ENCODE measurements at places on chromosomes 13 and 19. TPM values are rescaled to one million over a fixed set of nuclear protein-coding genes. Genes with fewer than 3 reads are reported as not detected.

DNA sequence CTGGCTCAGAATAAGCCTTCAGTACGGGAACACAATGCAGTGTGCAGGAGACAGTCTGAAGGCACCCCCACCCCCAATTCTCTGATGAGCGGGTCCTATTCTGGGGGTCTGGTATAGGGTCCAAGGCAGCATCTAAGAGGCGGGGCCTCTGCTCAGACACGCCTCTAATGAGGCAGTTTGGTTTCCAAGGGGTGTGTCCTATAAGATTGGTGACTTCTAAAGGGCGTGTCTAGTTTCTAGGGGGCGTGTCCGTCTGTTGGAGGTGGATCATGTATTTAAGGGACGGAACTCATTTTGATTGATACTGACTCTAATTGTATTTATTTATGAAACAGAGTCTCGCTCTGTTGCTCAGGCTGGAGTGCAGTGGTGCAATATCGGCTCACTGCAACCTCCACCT, 8.7 kb downstream of the FIZ1 start:
- H3K27me3 ChIP-seq: no peaks in the 10 kb centered on the region
- DNase-seq: no peak
- no peak overlapping the region for H3K4me3 ChIP-seq
- H3K4me1 ChIP-seq: peaks cover 23% of the 10 kb centered on the region
- H3K27ac ChIP-seq: no peak overlapping the region

Gene MUC16
- total RNA-seq: not detected

GRCh38 chr13:30465593-30466357, at the start of gene HMGB1:
TSS of gene HMGB1 (minus strand) at chr13:30465936. CDS start at chr13:30463680, 2,256 bp downstream.
- H3K27ac ChIP-seq: peak within 1 kb of the TSS; percentile 98
- H3K4me3 ChIP-seq: peak within 1 kb of the TSS; percentile 97
- peaks cover 8% of the 10 kb centered on the region for H3K36me3 ChIP-seq
- peak; percentile 100 for DNase-seq
- peaks cover 27% of the 10 kb centered on the region for H3K4me1 ChIP-seq

- no peak overlapping the region for H3K4me3 ChIP-seq
- H3K27ac ChIP-seq: no peak overlapping the region
- no peaks in the 10 kb centered on the region for H3K36me3 ChIP-seq
Measured at GRCh38 chr13:76861859-76862258, 24.3 kb downstream of the KCTD12 start.

DNA sequence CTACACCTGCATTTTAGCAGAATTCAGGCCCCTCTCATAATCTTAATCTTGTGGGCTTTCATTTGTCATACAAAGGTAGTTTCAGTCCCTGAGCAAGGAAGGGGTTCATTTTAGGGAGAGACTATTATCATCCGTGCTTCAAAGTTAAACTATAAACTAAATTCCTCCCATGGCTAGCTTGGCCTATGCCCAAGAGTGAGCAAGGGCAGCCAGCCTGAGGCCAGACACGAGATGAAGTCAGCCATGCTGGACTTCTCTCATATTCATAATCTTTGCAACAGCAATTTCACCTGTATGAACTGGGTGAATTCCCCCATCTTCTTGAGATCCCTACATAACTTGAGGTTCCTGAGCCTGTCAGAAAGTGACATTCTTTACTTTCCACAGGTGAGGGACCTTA, 13.0 kb downstream of the ERICH4 start:
- no peak for DNase-seq
- H3K4me1 ChIP-seq: peaks cover 17% of the 10 kb centered on the region

Gene TEX101
- not detected for total RNA-seq

DNA sequence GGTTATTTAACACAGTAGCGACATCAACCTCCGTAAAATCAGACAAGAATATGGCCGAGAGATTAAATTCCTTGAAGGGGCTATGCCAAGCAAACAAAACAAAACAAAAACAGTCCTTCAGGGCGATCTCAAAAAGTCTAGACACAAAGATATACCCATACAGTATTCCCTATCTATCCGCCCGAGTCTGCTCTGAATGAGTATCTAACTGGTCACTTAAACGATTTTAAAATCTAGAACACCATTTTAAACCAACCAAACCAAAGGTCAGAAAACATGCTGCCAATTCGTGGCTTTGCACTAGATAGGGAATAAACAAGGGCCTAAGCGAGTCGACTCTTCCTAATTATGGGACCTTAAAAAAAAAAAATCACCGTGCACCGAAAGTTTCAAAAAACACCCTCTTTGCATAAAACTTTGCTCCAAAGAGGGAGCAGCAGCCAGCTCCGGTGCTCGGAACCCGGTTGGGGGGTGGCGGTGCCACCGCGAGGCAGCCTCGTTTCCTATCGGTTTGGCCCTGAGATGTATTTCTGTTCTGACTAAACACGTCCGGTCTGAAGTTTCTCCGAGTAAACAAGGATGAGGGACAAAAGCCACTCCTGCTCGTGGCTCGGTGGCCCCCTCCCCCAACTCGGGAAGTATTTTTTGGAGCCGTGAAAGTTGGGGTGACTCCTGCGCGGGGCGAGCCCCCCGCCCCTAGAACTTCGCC, 1.8 kb downstream of the HMGB1 start:
- peak overlapping the region; percentile 87 for H3K4me3 ChIP-seq
- peak; percentile 92 for DNase-seq
- peak overlapping the region; percentile 94 for H3K27ac ChIP-seq
- peaks cover 27% of the 10 kb centered on the region for H3K4me1 ChIP-seq
- peaks cover 12% of the 10 kb centered on the region for H3K36me3 ChIP-seq
